Hippocampal formation (tissue), 2 donors: ENCODE measurements at places on chromosomes 6 and 20.
A peak's percentile ranks its signal among the peaks of the same experiment; 100 is the strongest.

DNA sequence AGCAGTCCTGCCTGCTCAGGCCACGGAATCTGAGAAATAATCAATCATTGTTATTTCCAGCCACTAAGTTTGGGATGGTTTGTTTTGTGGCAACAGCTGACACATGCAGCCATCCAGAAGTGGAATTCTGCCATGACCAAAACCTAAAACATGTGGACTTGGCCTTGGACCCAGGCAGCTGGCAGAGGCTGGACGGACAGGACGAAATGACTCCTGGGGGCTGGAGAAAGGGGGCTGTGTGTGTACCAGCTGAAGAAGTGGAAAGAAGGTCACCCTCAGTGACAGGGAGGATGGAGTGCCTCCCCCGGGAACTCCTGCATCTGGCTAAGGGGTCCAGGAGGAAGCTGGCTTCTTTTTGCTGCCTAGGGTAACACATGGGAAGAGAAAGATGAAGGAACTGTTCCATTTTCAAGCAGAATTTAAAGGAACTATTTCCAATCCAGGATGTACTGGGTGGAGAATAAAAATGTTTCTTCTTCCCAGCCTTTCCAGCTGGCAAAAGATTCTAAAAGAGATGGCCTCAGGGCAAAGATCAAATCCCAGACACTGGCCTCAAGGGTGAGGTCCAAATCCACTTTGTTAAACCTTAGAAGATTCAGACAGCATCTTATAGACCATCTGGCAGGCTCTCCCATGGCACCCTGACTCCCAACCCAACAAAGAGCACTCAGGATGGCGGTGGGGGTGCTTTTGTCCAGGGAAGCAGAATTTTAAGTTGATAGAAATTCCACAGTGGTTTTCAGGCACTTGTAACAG is 14.3 kb downstream of the SERPINB6 start:
- DNase-seq = no peak

DNA sequence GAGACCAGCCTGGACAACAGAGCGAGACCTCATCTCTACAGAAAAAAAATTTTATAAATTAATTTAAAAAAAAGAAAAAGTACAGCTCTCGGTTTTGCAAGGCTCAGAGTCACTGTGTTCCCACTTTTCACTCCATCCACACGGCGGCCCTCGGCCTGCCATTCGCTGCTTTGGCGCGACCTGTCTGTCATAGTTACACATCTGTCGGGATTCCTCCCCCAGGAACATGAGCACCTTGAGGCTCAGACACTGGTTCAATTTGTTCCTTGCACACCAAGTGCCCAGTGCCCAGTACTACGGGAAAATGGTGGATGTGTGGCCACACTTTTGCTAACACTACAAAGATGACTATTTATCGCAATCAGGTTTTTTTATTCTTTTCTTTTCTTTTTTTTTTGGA is 8.4 kb downstream of the CTSZ start:
- DNase-seq = no peak

DNA sequence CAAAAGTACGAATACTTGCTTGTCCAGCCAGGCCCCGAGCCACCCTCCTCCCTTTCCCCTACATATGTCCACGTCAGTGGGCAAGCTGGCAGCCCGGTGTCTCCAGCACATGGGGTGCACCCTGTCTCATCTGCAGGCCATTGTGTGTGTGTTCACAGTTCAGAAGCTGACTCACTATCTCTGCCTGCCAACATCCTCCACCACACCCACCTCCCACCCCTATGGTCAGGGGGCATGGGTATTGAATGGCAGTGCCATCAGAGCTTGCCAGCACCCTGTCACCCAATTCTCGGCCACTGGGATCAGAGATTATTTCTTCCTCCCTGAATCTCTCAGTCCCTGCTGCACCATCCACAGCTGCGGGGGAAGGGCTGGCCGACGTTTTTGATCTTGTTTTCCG is 195.7 kb downstream of the FARS2 start:
- peak; percentile 62 for DNase-seq

- no peak for DNase-seq
Measured at GRCh38 chr20:17471606-17472187, 59.5 kb downstream of the BFSP1 start.

- DNase-seq = no peak
Measured at GRCh38 chr6:144896871-144897270, 611.7 kb downstream of the UTRN start.

- DNase-seq = peak; percentile 35
Measured at GRCh38 chr20:34522969-34523871, 7.0 kb downstream of the DYNLRB1 start.

GRCh38 chr20:50565383-50565782 is 55.2 kb downstream of the PTPN1 start:
- DNase-seq = no peak

- no peak for DNase-seq
Measured at GRCh38 chr6:25548451-25548850, 103.6 kb upstream of the SCGN start.

DNA sequence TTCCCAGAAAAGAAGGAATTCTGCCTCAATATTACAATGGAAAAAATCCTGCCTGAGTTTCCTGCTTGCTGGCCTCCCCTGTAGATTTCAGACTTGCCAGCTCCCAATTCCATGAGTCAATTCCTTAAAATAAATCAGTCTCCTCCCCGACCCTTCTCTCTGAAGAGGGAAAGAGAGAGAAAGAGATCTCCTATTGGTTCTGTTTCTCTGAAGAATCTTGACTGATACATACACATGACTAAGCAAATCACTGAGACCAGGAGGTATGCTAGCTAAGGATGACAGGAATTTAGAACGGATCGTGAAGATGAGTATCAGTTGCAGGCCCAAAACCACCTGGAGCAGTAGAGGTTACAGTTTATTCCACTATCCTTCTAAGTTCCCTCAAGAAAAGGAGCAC is 11.3 kb upstream of the RBM24 start:
- DNase-seq = no peak

- peak; percentile 1 for DNase-seq
Measured at GRCh38 chr20:40197691-40198090, 491.3 kb downstream of the MAFB start.

DNA sequence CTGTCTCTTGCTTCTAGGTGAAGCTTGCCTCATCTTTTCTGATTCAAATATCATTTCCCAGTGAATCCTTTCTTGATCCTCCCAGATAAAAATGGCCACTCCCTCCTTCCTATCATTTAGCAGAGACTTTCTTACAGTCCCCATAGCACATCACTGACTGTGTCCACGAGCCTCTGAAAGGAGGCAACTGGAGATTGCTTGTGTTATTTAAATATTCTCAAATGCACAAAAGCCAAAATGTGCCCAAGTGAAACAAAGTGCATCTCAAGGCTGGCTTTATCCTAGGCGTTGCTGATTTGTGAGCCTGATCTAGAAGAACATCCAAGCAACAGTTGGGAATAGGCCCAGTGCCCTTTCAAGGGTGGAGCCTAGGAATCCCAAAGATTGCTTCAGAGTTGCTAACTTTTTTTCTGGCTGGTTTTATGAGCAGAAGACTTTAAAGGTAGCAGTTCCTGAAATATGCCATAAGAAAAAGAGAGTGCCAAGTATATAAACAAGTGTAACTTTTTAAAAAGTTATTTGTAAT is 393.6 kb downstream of the CD83 start:
- DNase-seq = no peak

GRCh38 chr6:154901876-154902552 is 93.1 kb upstream of the TIAM2 start:
- DNase-seq = peak; percentile 31

DNA sequence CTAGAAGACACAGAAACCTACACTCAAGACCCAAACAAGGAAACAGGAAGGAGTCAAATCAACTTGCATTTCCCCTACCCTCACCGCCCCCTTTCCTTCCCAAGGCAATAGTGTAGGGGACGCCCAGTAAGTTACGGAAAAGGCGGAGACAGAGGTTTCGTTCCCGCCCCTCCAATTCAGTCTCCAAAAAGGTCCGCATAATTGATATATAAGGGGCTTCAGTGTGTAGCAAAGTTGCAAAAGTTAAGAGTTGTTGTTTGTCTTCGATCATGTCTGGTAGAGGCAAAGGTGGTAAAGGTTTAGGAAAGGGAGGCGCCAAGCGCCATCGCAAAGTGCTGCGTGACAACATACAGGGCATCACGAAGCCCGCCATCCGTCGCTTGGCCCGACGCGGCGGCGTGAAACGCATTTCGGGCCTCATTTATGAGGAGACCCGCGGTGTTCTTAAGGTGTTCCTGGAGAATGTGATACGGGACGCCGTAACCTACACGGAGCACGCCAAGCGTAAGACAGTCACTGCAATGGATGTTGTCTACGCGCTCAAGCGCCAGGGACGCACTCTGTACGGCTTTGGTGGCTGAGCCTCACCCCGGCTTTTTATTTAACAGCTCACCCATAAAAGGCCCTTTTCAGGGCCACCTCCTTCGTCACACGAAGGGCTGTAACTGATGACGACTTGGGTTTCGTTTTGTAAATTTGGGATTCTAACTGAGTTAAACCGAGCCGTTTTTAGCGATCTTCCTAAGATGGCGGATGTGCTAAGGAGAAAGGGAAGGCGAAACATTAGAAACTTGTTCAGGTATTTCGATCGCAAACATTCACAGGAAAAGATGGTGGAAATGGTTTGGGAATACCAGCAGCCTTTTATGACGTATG is 124.6 kb upstream of the BTN3A2 start:
- peak; percentile 24 for DNase-seq

DNA sequence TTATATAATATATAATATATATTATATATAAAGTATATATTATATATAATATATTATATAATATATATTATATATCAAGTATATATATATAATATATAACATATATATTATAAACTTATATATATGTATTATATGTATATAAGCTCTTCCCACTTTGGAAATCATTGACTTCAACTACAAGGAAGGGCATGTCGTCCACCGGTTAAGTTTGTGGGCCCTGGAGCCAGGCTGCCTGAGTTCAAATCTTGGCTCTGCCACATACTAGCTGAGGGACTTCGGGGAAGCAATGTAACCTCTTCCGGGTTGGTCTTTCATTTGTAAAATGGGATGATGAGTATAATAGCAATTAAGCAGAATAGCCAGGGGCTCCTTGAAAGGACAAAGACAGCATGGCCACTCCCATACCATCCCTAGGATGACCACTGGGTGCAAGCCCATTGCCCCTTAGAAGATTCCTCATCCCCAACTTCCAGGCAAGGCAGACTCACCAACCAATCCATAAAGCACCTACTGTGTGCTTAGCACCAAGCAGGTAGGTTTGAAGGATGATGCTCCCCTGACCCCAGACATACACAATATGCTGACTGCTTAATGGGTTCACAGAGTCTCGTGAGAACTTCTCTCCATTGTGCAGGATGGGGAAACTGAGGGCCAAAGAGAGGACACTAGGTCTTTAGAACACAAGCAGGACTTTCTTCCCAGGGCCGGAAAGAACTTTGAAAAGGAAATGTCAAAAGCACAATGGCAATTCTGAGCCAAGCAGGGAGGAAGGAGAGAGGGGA is 163.2 kb downstream of the MRPL14 start:
- no peak for DNase-seq

DNA sequence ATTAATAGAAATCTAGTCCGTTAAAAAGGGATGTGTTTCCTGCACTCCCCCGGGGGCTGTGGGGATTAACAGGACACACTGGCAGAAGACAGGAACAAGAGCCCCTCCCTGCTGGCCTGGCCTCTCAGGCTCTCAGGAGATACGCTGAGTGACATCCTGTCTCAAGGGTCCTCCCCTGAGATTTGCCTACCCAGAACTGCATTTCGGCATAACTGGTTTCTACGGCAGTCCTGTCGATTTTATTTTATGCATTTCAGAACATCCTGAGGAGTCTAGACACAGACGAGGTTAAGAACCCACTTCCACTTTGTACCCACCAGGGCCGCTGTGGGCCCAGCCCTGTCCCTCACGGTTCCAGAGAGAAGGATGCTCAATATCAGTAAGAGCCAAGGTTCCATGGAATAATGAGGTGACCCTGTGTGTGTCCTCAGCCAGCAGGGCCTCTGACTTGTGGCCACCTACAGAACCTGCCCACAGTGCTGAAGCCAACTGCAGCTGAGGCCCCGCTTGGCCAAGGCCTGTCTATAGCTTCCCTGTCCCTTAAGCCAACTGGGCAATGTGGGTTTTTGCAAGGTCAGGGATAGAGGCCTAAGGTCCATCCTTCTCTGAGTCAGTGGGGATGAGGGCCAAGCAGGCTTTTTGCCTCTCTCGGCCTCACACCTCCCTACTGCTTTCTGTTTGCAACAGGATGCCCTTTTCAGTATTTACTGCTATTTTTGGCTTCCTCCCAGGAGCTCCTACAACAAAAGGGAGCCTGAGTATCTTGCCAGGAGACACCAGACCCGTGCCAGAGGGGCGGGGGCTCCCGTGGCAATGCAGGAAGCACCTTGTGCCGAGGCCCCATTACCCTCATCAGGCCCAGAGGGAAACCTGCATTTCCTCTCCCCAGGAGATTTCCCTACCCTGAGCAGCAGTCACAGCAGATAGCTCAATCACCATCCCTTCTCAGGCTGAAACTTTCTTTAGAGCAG is 14.7 kb downstream of the UQCC2 start:
- DNase-seq = no peak

DNA sequence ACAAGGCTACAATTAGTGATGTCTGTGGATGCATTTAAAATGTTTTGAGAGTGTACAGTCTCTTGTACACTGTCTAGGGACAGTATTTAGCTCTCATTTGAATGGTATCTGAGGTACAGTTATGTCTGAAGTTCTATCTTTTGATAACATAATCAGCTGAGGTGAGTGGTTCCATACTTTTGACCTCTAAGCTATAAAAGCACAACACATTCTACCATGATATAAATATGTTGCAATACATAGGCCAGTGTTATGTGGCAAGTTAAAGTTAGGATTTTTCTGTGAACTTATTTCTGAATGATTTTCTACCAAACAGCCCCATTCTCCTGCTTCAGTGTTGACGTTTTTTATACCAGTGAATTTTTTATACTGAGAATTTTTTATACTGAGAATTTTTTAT is 77.6 kb downstream of the AKAP7 start:
- DNase-seq = no peak

DNA sequence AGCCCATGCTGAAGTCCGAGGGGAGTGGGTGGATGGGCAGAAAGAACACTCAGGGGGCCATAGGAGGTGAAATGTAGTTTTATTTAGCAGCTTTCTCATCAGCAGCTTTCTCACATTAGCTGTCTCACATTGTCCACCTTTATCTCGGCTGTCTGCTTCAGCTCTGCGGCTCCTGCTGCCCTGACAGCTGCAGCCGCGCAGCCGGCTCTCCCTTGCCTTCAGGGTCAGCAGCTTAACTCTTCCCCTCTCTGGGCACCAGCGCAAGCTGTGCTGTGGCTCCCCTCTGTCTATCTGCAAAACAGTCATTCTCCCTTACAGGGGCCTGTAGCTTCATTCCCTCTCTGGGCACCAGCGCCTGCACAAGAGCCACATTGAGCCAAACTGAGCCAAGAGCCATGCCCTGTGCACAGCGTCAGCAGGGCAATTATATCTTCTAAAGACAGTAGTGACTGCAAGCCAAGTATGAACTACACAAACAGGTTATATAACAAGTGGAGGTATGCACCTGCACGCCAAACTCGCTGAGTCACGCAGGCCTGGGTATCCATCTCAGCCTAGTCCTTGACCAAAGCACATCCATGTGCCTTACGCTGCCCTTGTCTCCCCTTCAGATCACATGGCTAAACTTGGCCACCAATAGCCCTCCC is 198.8 kb downstream of the EYA2 start:
- no peak for DNase-seq

- DNase-seq = no peak
Measured at GRCh38 chr20:41072915-41073314, 44.3 kb downstream of the TOP1 start.

- DNase-seq = no peak
Measured at GRCh38 chr6:20409427-20409971, 7.8 kb downstream of the E2F3 start.
